Astrocyte of the spinal cord (primary cell): ENCODE measurements at places on chromosomes 3 and 15.

DNA sequence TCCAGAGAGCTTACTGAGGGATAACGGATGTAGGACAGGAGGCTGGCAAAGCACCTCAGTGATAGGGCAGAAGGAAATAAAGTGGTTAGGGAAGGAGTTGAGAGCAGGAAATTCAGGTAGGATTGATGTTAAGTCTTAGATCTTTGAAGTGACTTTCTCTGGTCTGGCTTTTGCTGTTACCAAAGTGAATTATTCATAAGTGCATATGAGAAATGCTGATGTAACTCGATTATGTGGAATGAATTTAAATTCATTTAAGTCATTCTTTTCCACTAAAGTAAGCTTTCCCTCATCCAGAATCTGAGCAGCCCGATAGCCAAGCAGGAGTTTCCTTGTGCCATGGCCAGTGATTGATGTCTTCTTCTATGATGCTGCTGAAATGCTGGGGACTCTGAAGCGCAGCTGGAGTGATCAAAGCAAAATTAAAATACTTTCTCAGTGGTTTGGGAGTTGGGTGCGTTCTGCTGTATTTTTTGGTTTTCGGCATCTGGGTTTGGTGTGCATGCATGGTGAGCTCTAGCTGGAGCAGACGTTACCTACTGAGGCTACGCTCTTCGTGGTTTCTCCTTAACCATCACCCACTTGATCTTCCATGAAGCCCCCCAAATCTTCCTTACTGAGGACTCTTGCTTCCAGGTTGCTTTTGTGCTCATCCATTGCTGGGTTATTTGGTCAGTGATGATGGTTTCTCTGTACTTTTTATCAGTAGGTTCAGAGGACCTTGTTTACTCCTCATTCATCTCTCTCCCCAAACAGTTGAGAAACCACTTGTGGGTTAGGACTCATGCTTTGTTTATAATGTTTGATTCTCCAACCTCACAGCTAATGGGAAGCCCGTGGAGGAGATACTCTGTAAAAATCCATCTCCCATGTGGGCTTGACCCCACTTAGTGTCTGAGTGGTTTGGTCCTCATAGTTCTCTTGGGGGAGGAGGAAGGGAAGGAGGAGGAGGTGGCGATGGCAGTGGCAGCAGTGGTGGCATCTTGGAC, 72.5 kb downstream of the IGF1R start:
- no peak for DNase-seq

- peak; percentile 47 for DNase-seq
These were observed 105.3 kb downstream of the CHDH start for GRCh38 chr3:53740956-53741355.

GRCh38 chr3:140187028-140187427, 252.0 kb downstream of the CLSTN2 start:
- DNase-seq, result no peak

- DNase-seq, result no peak
These were observed 7.3 kb downstream of the BOC start for GRCh38 chr3:113218681-113219045.

- no peak for DNase-seq
These were observed 116.6 kb downstream of the SLCO3A1 start for GRCh38 chr15:91970142-91970541.

- no peak for DNase-seq
These were observed 12.0 kb upstream of the CBLB start for GRCh38 chr3:105880681-105881290.

- DNase-seq, result no peak
These were observed 417.0 kb upstream of the TPM1 start for GRCh38 chr15:62625429-62626033.

- DNase-seq, result no peak
These were observed 122.5 kb downstream of the TJP1 start for GRCh38 chr15:29699791-29700190.

DNA sequence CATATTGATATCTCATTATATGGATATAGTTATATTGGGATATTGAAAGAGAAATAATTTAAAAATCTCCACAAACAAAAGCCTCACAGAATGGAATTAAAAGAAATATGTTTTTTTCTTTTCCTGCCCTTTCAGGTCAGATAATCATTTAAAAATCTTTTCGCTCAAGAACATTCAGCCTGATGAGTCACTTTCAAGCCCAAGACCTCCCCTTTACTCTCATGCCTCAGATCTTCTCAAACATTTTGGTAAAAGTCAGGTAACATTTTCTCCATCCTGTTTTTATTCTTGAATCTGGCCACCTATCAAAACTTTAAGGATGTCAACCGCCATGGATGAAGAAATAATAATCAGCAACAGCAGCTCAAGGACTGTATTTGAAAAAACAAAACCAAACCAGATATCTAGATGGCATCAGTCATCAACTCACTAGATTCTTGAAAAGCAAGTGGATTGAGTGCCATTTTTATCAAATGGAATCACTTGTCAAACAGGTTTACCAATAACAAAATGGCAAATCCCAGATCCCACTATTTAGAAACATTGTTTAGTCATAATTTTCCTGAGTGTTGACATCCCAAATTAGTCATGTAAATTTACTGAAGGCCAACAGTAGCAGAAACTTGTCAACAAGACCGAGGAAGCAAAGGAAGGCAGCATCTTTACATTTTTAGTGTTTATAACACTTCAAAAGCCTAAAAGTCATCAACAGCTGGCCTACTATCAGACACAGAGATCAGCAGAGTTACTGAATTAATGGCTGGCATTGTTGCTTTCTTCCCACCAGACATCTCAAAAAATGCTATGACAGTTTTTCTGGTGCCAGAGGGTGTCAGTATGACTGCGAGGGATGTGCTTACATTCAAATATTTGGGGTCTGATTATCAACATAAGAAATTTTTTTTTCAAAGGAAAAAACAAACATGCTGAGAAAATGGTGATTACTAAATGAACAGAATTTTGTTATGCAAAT, 444.7 kb downstream of the MAGI1 start:
- no peak for DNase-seq
